ENCODE measurements at places on chromosomes 16 and 17.
A peak's percentile ranks its signal among the peaks of the same experiment; 100 is the strongest.

DNA sequence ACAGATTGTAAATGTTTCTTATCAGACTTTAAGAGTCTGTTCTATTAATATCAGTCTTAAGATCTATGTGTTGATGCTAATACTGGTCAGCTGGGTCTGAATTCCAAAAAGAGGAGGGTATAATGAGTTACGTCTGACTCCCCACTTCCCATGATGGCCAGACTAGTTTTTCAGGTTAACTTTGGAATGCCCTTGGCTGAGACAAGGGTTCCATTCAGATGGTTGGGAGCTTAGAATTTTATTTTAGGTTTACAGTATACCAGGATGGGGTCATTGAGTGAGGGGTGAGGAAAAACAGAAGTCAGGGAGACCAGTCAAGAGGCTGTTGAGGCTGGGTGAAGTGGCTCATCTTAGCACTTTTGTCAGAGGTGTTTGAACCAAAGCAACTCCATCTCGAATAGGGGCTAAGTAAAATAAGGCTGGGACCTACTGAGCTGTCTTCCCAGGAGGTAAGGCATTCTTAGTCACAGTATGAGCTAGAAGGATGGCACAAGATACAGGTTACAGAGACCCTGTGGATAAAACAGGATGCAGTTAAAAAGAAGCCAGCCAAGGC is 2.9 kb upstream of the TMEM231 start:
- DNase-seq: no peak

- DNase-seq: no peak
Observed at GRCh38 chr17:66994361-66994760, 29.9 kb downstream of the CACNG4 start.

DNA sequence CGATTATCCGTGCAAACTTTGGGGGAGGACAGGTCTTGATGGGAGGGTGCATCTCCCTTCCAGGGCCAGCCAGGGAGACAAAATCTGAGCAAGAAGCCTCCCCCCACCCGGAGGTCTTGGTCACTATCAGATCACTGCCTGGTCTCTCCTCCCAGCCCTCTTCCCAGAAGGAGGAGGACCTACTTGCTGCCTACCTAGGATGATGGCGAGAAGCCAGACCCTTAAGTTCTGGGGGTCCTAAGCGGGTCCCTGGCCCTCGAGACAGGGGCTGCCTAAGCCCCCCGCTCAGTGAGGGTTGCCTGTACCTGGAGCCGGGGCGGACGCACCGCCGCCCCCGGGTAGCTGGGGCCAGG is 4.6 kb downstream of the TSPOAP1 start:
- DNase-seq: no peak

- DNase-seq: no peak
Observed at GRCh38 chr16:17775061-17775460, 304.3 kb upstream of the XYLT1 start.

GRCh38 chr17:77834170-77835115 is 124.1 kb upstream of the TNRC6C start:
- peak; percentile 79 for DNase-seq

DNA sequence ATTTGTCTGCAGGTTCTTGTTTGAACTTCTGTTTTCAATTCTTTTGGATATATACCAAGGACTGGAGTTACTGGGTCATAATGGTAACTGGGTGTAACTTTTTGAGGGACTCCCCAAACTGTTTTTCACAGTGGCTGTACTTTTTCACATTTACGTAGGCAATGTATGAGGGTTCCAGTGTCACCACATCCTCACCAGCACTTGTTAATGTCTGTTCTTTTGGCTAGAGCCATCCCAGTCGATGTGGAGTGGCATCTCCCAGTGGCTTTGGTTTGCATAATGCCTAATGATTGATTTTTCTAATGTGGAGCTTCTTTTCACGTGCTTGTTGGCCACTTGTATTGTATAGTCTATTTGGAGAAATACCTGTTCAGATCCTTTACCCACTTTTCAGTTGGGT is 59.3 kb downstream of the SPECC1 start:
- no peak for DNase-seq

- no peak for DNase-seq
Observed at GRCh38 chr17:42697108-42697811, 14.9 kb downstream of the CNTNAP1 start.

DNA sequence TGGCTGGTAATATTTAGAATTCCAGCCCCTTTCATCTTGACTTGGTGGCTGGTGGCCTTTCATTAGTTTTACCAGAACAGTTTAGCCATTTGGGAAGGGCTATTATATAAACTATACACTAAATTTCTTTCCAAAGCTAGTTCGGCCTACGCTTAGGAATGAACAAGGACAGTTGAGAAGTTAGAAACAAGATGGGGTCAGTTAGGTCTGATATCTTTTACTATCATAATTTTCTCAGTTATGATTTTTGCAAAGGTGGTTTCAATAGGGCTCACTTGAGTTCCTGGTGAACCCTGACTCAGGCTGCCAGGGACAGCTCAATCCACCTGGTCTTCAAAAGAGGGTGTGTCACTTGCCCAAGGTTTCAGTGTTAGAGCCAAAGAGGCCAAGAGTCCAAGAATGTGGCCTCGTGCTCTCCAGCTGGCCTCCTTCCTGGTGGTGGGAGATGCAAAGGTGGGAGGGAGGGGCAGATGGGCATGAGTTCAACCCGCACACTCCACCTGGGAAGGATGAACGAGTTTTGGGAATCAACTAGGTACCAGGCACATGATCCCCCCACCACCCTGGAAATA is 4.0 kb upstream of the PHOSPHO1 start:
- DNase-seq: no peak

GRCh38 chr17:81267390-81268067 is 27.6 kb downstream of the SLC38A10 start:
- no peak for DNase-seq

GRCh38 chr17:64420143-64420670 is 28.7 kb upstream of the MILR1 start:
- peak; percentile 79 for DNase-seq

DNA sequence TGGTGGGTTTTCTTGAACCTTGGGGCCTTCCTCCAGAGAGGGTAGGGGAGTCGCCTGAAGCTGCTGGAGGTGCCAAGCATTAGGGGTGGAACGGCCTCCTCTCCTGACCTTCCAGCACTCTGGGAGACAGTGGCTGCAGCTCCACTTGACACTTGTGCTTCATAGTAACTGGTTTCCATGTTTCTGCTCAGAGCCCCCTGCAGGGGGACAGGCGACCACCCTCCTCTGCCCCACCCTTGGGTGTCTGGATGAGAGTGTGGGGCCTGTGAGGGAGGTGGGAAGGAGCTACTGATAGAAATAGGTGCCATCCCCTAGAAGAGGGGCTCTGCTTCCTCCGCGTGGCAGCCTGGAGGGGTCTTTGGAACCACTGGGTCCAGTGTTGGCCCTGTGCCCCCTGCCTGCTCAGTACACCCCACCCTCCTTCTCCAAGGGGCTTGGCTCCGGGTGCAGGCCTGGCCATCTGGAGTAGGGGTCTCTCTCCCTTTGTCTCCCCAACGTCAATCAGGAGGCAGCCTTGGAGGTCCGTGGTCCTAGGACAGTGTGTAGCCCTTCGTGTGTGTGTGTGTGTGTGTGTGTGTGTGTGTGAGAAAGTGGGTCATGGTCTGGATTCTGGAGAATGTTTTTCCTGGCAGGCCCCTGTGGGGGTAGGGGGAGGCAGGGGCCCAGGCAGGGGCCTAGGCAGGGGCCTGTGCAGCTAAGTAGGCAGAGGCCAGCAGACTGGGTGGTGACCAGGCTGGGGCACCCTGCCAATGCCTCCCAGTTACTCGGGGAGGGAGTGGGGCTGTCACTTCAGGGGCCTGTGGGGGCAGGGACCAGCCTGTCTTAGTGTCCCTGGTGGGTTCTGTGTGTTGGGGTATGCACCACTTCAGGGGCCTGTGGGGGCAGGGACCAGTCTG is 4.9 kb downstream of the LASP1 start:
- no peak for DNase-seq

DNA sequence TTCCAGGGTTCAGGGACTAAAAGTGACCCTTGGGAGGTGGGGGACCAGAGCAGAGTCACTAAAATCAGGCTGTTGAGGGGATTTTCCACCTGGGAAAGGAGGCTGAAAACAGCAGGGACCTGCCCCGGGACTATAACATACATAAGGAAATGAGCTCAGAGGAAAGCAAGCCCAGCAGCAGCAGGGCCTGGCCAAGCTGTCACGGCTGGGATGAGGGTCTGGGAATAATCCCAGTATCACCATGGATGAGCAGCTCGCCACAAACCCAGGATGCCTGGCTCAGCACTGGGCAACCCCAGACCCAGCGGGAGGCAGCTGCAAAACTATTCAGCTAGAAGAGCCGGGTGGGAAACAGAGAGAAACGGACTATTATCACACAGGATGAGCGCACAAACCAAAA is 72.4 kb downstream of the RPH3AL start:
- DNase-seq: no peak

DNA sequence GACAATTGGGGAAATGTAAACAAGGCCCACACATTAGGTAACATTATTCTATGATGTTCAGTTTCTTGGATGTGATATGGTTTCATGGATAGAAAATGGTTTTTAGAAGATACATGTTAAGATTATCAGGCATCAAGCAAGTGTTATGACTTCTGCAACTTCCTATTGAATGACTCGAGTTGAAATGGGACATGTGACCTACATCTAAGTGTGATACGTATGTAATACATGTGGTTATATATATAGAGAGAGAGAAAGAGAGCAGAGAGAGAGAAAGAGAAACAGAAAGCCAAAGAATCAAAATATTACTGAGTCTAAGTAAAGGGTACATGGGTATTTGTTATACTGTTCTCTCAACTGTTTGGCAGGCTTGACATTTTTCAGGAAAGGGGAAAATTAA is 1.7 kb downstream of the TMEM170A start:
- no peak for DNase-seq

- DNase-seq: no peak
Observed at GRCh38 chr16:83623091-83623730, 184.6 kb upstream of the HSBP1 start.
